ENCODE measurements at places on chromosomes 4 and X. TPM values are rescaled to one million over a fixed set of nuclear protein-coding genes. Genes with fewer than 3 reads are reported as not detected.

- no peak for DNase-seq
These were observed 37.2 kb downstream of the WDR44 start for GRCh38 chrX:118383120-118383519.

GRCh38 chr4:101104312-101105052 is 242.8 kb downstream of the PPP3CA start:
- DNase-seq, result no peak

GRCh38 chr4:81806485-81806884 is 334.8 kb upstream of the RASGEF1B start:
- no peak for DNase-seq

DNA sequence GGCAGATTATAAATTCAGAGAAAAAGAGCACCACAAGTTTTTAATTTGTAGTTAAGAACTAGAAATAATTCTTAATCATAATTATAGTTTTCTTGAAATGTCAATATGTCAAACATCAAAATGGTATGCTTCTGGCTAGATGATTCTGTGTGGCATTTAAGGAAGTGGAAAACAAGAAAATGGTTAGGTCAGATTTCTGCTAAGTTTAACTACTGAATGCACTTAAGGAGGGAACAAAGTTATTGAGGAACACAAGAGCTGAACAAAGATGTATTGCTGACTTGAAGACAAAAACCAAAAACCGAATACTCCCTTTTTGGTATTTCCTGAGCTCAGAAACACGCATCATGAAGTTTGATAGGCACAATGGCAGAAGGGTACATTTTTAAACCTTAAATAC is 58.7 kb upstream of the GPR34 start:
- DNase-seq, result no peak

DNA sequence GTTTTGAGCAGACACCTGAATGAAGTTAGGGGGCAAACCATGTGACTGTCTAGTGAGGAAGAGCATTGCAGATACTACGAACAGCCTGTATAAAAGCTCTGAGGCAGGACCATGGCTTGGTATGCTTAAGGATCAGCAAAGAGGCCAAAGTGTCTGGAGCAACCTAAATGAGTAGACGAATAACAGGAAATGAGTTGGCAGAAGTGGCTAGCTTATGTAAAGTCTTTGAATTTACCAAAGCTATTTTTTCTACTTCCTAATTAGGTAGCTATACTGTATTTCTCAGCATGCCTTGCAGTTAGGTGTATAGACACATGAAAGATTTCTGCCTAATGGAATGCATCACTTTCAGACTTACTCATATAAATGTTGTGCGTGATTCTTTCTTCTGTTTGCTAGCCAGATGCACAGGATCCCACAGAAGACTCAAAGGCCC is 9.3 kb upstream of the GPRIN3 start:
- no peak for DNase-seq

DNA sequence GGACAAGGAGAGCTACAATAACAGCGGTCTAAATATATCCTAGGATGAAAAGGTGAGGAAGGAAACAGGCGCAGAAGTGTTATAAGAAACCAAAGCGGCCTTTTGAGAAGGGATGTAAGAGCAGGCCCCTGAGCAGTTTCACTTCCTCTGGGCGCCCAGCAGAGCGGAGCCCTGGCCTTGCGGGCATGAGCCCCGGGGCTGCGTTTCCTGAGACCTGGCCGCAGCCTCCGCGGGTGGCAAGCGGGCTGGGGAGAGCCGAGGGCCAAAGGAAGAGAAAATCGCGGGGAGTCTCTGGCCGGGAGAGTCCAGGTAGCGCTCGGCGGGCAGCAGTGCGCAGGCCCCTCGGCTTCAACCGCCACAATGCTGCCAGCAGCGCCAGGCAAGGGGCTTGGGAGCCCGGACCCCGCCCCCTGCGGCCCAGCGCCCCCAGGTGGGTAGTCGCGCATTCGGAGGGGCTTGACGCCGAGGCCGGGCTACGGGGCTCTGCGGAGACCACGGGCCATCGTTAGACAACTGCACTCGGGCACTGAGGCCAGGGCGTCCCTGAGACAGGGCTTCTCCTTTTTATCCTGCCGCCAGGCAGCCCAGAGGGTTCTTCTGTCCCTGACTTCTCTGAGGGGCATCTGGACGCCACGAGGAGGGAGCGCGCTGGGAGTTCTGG is at the start of gene BANK1:
Gene BANK1, plus strand, starts transcription at position 210 of the 661 bp plus-strand sequence. Its CDS starts 151 bp downstream, at position 361.
- peak; percentile 60 for DNase-seq

- no peak for DNase-seq
These were observed 411.9 kb upstream of the EMCN start for GRCh38 chr4:100929758-100930157.

DNA sequence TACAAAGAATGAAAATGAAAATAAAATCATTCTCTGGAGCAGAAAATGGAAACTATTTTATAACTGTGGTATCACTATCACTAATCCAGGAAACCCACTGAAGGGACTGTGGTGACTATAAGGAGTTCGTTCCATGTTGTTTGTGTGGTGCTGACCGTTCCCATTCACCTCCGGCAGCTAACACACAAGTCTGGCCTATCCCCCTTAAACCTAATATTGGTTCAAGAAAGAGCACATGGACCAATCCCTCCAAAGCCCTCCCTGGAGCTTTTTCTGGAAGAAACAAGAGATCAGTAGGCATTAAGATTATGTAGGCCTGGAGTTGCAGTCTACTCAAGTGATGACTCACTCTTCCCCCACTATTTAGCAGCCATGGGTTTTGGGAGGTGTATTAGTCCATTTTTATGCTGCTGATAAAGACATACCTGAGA is 25.9 kb upstream of the FAM241A start:
- no peak for DNase-seq

DNA sequence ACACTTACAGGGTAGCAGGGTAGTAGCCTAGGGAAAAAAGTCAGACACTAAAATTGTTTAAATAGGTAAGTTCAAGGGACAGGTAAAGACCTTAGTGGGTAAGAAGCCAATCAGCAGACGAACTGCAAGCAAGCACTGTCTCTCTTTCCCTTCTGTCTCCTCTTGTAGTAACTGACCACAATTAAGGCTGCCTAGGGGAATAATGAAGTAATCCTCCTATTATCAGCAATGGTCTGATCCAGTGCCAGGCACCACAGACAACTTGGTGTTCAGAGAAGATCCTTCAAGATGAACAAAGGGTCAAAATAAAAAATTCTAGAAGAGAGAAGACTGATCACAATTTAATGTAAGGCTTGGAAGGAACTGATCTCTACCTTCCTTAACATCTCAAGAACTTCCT is 62.9 kb downstream of the ELOVL6 start:
- no peak for DNase-seq

DNA sequence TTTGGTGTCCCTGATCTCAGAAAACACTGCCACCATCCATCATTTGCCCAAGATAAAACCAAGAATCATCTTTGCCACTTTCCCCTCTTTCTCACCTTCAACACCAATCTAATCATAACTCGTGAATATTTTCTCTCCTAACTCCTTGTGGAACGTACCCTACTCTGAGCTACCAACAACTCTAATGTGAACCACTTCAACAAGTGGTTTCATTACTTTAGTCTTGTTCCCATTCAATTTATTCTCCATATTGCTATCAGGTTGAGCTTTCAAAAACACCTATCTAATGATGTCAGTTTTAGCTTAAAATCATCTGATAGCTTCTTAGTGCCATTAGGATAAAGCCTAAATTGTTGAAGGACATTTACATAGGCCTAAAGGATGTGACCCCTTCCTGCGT is 39.8 kb upstream of the CXorf38 start:
- DNase-seq, result no peak

DNA sequence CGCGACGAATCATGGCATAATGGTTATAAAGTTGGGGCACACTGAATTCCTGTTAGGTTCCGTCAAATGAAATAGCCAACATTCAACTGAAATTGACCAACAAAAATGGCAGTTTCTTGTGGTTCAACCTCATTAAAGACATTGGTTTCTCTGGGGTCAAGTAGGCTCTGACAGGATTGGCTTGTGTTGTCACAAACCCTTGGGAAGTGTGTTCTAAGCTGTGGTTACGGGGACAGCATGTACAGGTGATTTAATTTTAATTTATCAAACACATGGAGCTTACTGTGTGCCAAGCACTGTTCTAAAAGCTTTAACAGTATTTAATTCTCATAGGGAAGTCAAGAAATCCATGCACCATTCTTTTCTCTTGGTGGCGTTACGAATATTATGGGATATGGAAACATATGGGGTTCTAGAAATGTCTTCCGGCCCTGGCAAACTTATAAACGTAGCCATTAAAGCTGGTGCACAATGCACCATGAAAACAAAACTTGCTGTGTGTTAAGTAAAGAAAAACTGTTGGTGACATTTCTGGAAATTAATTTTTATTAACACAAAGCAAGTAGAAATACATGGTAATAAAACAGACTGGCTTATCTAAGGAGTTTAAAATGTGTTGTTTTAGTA is 891 bp downstream of the XK start:
- DNase-seq, result no peak

GRCh38 chrX:153829799-153830639 is at the start of gene PDZD4:
TSS of gene PDZD4 (minus strand) at chrX:153830544. CDS start at chrX:153830298, 246 bp downstream.
- DNase-seq, result no peak

DNA sequence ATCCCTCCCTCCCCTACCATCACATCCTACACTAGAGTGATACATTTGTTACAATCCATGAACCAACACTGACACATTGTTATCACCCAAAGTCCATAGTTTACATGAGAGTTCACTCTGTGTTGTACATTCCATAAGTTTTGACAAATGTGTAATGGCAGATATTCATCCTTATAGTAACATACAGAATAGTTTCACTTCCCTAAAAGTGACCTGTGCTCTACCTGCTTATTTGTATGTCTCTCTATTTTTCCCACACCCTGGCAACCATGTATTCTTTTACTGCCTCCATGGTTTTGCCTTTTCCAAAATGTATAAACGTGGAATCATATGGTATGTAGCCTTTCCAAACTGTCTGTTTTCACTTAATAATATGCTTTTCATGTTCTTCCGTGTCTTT is 42.2 kb upstream of the HPGD start:
- no peak for DNase-seq

DNA sequence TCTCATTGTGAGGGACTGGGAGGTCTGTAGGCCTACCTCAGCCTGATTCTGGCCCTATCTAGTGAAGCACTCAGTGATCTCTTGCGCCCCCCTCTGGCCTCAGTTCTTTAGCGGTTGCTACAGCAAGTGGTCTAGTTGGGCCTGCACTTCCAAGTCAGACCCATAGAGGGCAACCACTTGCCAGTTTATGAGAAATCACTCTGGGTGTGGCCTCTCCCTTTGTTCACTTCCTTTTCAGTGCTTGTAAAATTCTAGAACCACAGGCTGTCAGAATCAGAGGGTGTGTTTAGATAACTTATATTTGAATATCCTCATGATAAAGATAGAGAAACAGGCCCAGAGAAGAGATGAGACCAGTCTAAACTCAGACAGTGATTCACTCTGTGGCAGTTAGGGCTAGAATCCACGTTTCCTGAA is 60.9 kb upstream of the LAS1L start:
- DNase-seq, result peak; percentile 99

DNA sequence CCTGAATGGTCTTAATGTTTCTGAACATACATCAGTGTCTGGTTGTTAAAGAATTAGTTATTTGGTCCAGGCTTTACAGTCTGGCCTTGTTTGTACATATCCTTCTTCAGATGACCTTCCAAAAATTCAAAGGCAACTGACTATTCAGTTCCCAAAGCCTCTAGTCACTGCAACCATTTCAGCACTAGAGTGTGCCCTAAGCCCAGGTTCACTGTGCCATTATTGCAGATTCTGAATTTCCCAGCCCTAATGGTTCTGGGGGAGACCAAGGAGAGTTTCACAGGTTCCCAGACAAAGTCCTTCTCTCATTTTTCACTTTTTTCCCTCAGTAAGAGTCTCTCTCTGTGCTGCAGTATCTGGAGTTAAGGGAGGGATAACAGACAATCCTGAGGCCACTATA is 235.8 kb downstream of the TRAM1L1 start:
- no peak for DNase-seq

GRCh38 chr4:17647927-17648326 is 33.5 kb downstream of the MED28 start:
- DNase-seq, result no peak

DNA sequence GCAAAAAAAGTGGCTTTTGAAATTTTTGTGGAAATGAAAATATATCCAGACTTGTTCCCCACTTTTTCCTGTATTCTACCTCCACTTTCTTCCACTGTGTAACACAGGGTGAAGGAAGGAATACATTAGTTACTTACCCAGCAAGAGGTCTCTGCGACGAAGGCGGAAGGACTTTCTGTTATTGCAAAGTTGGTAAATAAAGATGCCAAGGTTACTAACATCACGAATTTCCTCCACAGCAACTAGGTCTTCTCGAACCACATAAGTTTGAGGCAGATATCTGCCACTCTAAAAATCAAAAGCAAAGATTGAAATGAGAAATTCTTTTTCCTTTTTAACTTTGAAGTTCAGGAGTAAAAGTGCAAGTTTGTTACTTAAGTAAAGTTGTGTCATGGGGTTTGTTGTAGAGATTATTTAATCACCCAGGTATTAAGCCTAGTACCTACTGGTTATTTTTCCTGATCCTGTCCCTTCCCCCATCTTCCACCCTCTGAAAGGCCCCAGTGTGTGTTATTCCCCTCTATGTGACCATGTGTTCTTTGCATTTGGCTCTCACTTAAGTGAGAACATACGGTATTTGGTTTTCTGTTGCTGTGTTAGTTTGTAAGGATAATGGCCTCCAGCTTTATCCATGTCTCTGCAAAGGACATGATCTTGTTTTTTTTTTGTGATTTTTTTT is 5.8 kb downstream of the ITM2A start:
- DNase-seq, result no peak

DNA sequence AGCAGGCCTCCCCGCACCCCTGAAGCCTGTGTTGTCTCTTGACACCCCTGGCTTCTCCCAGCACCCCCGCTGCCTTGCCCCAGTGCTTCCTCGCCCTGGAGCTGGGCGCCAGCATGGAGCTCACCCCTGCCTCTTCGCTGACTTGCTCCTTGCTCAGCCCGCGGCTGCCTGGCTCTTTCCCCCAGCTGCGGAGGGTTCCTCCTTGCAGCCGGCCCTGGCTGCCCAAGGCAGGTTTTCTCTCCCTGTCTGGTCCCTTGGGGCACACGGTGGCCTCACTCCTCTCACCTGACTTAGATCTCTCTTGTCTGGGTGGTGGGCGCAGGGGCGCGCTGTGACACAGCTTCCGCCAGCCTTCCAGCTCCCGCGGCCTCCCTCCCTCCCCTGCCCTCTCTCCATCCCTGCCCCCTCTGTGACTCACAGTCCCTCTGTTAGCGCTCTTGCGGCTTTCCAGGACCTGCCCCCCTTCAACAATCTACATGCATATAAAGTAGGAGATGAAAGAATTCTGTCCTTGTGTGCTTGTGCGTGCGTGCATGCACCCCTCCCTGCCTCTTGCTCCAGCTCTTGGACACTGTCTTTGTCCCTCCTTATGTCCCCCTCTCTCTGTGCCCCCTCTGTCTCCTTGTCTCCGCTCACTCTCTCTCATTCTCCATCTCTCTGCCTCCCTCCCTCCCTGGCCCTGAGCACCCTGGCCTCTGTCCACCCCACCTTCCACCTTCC is 2.2 kb downstream of the PLXNB3 start:
- DNase-seq, result no peak

Gene ANOS1
- not detected for total RNA-seq

Gene SATL1
- total RNA-seq, result not detected

Gene JAKMIP1
- not detected for total RNA-seq

Gene ANTXR2
- 33.5 TPM for total RNA-seq

Gene NPNT
- 53.1 TPM for total RNA-seq

Gene MCUB
- 4.4 TPM for total RNA-seq

Gene CLDN34
- total RNA-seq, result not detected

Gene UGT2B10
- not detected for total RNA-seq

Gene CT45A3
- not detected for total RNA-seq

Gene CFAP299
- not detected for total RNA-seq

Gene PRDM8
- 0.35 TPM for total RNA-seq
